ENCODE measurements at places on chromosomes 7 and 10.

GRCh38 chr7:140230516-140230860 lies 53.7 kb upstream of the KDM7A start:
- no peak for DNase-seq

DNA sequence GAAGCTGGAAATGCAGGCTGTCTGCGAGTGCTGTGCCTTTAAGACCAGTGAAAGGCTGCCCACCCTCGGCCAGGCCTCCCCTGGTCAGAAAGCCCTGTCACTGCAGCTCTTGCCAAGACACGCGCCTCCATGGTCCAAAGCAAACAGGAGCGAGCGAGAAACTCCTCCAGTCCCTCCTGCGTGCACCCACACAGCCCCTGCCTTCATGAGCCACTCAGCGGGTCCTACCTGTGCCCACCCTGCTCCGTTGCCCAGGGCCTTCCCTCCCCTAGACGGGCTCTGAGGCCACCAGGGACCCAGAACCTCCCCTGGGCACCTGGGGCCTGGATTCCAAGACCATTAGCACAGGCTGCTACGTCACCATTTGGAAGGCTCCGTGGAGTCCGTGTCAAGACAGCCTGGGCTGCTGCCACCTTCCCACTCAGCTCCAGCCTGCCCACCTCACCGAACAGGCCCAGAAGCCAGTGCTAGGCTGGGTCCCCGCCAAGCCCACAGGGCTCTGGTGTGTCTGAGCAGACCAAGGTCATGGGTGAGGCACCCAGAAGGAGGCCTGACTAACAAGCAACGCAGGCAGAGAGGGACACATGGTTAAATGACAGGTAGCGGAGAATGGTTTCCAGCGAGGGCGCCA lies 144.5 kb downstream of the NEURL1 start:
- DNase-seq, result no peak

DNA sequence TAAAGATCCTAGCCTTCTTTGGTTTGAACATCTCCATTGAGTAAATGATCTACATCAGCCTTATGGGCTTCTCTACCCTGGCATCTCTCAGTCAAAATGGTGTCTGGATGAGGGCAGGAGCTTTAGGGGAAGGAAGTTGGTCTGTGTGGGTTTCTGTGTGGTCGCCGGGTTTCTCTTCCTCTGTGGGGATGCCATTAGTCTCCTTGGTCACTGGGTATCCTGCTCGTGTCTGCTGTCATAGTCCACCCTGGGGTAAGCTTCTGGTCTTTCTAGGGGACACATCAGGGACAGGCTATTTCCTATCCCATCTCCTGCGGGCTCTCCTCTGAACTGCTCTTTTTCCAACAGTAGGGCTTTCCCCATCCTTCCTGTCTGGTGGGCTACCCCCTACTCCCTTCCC lies 150.3 kb upstream of the NPY start:
- DNase-seq, result no peak

GRCh38 chr10:63525021-63525420 lies 3.8 kb downstream of the REEP3 start:
- no peak for DNase-seq

- peak; percentile 26 for DNase-seq
Measured at GRCh38 chr10:119713744-119714483, 11.9 kb upstream of the INPP5F start.

DNA sequence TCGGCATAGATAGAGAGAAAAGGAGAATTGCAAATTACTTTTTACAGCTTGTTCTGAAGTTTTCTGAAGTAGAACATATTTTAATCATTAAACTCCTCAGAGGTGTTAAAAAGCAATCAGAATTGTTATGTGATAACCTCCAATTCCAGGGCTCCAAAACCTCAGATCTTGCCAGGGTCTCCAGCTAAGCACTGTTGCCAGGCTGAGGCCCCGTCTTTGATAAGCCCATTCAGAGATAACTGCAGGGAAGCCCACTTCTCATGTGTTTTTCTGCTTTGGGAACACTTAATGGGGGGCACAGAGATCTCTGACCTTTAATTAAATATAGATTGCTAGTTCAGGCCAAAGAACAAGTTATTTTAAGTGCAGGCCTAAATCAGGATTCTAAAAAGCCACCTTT lies 40.4 kb downstream of the GFRA1 start:
- no peak for DNase-seq

GRCh38 chr10:52906046-52906445 lies 133.5 kb upstream of the MBL2 start:
- DNase-seq, result no peak

GRCh38 chr7:63030061-63030460 lies 968.6 kb upstream of the ZNF722 start:
- DNase-seq, result no peak

DNA sequence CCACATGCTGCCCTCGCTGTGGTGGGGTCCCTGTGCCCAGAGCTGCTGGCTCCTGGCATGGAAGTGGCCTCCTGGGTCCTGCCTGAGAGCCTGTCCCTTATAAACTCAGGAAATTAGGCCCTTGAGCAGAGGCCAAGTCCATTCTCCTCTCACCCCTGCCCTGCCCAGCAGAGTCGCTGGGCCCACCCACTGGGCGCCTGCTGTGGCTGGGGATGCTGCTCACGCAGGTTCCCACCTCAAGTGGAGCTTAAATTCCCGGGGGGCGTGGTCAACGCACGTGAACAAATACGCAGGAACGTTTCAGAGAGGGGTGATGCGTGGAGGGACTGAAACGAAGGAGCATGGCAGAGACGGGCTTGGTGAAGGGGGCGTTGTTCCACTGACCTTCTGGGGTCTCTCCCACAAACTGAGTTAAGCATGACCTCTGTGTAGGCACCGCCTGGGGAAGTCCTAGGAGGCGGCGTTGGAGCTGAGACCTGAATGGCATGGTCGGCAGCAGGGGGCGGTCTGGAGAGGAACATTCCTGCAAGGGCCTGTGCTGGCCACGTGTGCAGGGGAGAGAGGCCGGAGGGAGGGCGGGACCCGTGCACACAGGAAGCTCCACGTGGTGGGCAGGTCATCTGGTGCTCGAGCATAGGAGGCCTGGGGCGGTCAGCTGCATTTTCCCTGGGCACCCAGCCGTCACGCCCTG lies 27.9 kb downstream of the FAM20C start:
- DNase-seq, result no peak

DNA sequence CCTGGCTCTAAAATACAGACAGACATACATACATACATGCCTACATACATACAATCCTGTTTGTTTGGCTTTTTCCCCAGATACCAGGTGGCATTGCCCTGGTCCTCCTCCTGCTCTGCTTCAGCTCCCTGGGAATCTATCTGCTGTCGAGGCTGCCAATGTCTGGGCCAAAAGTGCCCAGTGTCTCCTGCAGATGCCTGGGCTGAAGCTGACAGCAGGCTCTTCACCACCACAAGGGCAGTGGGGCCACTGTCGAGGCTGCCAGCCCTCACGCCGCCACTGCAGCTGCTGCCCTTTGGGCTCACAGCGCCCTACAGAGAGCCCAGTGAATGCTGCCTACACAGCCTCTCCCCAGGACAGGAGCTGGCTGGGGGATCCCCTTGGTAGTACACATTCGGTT lies 18.0 kb upstream of the STN1 start:
- DNase-seq, result no peak

DNA sequence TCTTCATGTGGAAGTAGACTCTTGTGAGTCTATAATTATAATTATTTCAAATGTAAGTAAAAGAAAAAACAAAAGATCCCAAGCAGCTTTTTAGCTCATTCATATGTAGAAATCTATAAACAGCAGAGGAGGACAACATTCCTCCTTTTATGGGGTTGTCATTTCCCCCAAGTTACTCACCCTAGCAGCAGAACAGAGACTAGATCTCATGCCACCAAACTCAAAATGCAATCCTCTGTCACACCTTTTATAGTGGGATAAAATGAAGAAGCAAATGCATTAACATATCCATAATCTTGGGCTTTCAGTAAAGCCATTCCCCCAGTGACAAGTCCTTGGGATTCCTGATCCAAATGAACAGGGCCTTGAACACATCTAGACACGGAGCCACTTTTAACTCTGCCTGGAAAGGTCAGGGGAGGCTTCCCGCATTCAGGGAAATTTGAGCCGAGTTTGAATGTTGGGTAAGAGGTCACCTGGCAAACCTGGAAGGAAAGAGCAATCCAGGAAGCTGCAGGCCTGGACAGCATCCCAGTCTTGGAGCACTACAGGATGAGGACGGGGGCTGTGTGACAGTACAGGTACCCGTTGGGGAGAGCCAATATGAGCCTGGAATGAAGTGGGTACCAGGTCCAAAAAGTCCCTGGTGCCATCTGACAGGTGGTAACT lies 76.4 kb downstream of the DOCK4 start:
- DNase-seq, result no peak

- no peak for DNase-seq
Measured at GRCh38 chr10:64486149-64486548, 964.9 kb downstream of the REEP3 start.

- DNase-seq, result no peak
Measured at GRCh38 chr10:43502931-43503330, 66.0 kb downstream of the ZNF487 start.

- DNase-seq, result no peak
Measured at GRCh38 chr10:92789067-92789466, 59.3 kb upstream of the EXOC6 start.

DNA sequence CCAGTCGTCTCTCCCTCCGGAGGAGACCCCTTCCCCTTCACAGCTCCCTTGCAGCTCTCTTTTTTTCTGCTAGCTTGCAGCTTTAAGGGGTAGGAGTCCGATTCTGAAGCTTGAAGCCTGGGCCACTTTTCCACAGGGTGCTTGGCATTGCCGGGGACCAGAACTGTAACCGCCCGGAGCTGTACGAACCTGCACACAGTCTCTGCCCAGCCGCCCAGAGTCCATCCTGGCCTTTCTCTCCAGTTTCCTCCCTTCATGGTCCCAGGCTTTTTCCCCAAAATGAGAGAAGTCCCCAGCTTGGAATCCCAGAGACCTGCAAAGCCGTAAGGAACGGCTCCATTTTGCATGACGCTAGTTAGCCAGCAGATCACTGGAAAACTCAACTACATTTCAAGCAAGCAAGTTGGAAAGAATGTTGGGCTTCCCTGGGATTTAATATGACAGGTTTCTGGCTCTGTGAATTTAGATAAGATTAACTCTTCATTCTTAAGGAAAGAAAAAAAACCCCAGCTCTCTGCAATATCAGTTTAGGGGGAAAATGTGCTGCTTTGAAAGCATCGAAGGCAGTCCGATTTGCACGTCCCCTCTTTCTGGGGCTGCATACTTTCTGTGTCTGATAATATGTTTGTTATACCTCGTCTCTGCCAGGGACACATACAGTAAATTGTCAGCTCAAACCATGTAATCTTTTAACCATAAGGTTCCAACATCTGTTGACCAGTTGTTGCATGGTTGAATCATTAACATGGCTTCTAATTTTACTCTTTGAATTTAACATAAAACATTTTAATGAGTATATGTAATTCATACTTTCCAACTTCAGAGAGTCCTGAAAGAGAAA lies 190.0 kb upstream of the LYZL2 start:
- DNase-seq, result peak; percentile 43

DNA sequence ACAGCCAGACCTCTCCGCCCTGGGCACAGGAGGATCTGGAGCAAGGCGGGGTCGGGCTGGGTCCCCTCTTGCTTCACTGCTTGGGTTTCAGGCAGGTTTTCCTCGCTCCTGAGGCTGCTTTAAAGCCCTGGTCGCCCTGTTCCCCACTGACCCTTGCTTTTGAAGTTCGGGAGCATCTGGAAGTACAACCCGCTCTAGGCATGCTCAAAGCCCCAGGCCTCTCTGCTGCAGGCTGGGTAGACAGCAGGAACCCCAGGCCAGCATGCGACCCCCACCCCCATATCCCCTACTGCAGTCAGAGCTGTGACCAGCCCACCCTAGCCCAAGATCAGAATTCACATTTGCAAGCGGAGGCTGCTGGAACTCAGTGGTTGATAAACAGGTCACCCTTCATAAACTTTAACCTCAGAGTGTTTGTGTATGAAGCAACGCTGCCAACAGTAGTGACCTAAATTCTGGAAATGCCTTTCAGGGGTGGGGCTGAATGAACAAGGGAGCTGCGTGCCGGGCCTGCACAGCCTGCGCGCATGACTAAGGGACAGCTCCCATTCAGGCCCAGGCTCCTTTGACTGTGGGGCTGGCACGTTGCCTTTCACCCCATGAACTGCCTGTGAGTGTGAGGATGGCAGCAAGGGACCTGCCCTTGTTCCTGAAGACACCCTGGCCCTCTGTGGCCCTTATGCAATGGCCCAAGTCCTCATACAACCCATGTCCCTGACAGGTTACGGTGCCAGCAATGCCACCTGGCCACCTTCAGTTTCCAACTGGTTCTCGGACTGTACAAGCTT lies 52.5 kb downstream of the PROSER2 start:
- DNase-seq, result peak; percentile 59

DNA sequence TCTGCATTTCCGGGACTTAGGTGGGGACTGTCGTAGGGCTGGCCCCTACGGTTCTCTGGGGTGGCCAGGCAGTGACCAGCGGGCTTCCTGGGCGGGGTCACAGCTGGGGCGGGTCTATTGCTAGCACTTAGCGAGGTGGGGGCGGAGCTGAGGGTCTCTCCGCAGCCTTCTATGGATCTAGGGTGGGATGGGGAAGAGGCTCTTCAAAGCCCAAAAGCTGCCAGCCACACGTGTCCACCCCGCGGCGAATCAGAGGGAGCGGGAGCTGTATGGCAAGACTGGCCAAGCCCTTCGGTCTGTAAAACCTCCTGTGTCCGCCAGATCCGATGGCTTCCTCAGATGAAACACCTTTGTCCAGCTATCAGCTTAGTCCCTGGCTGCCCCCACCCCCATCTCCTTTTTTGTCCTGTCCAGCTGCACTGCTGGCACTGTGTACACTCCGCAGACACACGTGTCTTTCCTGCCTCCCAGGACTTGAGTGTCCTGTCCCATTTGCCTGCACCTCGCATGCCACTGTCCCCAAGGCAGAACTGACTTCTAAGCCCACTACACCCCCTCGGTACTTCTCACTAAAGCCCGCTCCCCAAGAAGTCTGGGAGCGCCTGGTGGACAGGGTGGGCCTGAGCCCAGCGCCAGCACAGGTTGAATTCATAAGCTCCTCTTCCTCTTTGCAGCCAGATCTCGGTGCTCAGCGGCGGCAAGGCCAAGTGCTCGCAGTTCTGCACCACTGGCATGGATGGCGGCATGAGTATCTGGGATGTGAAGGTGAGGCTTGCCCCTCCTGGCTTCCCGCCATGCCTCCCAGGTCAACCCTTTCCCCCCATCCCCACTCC lies 14.8 kb downstream of the PDAP1 start:
- DNase-seq, result no peak

GRCh38 chr7:89914711-89915110 lies 239.6 kb upstream of the STEAP1 start:
- peak; percentile 2 for DNase-seq

GRCh38 chr10:125607689-125608290 lies 75.2 kb downstream of the TEX36 start:
- no peak for DNase-seq

DNA sequence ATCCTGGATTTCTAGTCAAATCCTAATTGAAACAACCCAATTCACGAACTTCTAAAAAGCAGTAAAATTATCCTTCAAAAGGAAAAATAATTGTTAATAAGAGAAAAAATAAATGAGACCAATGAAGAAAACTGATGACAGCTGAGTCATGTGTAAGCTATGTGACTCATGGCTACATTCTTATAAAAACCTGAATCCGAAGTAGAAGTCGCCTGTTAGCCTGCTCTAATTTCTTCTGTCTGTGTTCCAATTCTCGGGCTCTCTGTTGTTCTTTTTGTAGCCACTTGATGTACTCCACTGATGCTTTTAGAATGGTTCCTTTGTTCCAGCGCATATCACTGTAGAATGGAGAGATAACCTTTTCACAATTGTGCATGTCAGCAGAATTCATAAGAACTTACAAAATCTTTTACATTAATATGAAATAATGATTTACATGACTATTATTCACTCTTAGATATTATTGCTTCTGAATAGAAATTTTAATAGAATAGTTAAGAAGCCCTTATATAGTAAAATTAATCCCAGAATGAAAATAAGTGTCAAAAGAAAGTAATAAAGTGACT lies 88.8 kb downstream of the TFEC start:
- no peak for DNase-seq

- DNase-seq, result no peak
Measured at GRCh38 chr10:122571892-122572291, 11.3 kb downstream of the DMBT1 start.
